Activated CD4-positive, CD25-positive, alpha-beta regulatory T cell (primary cell): ENCODE measurements at places on chromosomes 11 and 22.

DNA sequence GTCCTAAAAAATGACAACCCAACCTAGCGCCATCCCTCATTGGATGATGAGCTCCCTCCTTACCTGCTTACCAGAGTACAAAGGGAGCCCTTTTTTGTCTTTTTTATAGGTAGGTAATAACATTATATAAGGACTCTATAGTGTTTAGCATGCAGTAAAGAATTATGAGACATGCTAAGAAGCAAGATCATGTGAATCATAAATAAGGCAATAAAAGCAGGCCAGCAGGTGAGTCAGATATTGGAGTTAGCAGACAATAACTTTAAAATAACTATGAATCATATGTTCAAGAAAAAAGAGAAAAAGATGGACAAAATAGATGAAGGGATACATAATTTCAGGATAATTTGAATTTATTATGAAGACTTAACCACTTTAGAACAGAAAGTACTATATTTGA is 81.5 kb downstream of the GRK3 start:
- DNase-seq = no peak

GRCh38 chr22:44031158-44031952 is 7.3 kb downstream of the PARVB start:
- DNase-seq = no peak

DNA sequence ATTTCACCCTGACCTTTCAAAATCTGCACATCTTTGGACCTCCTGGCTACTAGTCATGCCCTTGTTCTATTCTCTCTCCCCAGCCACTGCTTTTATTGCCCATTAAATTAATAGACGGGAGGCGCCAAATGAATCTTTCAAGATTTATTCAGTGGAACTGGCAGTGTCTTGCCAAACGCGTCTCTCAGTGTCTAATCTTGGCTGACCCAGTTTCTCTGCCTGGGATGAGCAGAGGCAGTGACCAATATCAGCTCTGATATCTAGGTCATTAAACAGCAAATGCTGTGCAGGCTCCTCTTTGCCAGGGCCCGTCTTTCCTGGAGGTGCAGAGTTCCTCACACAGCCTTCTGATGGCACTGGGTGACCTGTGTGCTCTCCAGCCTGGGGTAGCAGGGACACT is 74.0 kb downstream of the TRAF6 start:
- DNase-seq = no peak

- no peak for DNase-seq
Observed at GRCh38 chr22:28331695-28332094, 347.9 kb downstream of the TTC28 start.

- DNase-seq = no peak
Observed at GRCh38 chr22:29369460-29369859, 18.9 kb downstream of the AP1B1 start.

- no peak for DNase-seq
Observed at GRCh38 chr22:43446916-43447315, 35.1 kb downstream of the MPPED1 start.

DNA sequence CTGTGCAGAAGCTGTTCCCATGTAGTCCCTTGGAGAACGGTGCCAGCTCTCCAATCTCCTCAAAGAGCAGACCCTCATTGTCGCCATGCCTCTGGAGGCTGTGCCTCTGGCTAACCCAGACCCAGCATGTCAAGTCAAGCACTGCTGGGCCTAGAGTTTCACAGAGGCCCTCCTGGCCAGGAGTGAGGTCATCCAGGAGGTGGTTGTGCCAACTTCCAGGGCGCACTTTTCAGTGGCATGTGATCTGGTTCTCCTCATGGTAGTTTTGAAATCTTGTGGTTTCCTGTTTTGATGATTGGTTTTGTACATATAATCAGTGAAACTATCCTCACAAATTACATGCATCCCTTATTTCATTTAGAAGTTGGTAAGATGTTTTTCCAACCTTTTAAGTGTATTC is 78.9 kb downstream of the PPFIBP2 start:
- no peak for DNase-seq

- DNase-seq = no peak
Observed at GRCh38 chr11:32983506-32983905, 32.2 kb upstream of the DEPDC7 start.

DNA sequence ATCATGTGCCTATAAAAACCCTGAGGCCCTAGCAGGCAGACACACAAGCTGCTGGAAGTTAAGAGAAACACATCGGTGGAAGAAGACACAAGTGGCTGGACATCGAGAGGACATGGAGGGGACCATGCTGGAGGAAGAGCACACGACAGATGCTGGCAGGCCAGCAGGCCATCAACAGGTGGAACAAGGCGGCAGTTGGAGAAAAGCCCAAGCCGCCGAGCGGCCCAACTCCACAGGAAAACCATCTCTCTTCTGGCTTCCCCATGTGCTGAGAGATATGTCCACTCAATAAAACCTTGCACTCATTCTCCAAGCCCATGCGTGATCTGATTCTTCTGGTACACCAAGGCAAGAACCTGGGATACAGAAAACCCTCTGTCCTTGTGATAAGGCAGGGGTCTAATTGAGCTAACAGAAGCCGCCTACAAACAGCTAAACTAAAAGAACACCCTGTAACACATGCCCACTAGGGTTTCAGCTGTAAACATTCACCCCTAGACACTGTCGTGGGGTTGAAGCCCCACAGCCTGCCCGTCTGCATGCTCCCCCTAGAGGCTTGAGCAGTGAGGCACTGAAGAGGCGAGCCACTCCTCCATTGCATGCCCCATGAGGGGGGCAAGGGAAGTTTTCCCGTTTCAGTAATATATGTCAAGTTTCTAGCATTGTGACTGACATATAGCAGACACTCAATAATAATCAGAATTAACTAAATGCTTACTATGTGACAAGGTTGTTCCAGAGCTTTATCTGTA is 39.0 kb upstream of the MMP20 start:
- no peak for DNase-seq

GRCh38 chr11:119730789-119731386 is 1.9 kb upstream of the NECTIN1 start:
- DNase-seq = no peak

DNA sequence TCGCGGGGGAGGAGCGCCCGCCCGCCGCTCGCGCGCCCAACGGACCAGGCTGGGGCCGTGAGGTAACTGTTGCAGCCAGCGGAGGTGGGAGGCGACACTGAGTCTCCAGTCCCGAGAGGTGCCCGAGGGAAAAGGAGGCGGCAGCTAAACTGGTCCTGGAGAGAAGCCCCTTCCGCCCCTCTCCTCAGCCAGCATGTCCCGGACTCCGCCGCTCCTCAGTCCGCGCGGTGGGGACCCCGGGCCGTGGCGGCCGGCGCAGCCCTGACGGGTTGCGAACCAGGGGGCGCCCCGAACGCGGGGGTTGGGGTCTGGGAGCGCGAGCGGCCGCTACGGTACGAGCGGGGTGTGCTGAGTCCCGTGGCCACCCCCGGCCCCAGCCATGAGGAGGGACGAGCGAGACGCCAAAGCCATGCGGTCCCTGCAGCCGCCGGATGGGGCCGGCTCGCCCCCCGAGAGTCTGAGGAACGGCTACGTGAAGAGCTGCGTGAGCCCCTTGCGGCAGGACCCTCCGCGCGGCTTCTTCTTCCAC is at the start of gene PDE3B:
TSS of gene PDE3B (plus strand) at position 108 of the 529 bp plus-strand sequence. CDS start at position 380, 272 bp downstream.
- peak; percentile 48 for DNase-seq

DNA sequence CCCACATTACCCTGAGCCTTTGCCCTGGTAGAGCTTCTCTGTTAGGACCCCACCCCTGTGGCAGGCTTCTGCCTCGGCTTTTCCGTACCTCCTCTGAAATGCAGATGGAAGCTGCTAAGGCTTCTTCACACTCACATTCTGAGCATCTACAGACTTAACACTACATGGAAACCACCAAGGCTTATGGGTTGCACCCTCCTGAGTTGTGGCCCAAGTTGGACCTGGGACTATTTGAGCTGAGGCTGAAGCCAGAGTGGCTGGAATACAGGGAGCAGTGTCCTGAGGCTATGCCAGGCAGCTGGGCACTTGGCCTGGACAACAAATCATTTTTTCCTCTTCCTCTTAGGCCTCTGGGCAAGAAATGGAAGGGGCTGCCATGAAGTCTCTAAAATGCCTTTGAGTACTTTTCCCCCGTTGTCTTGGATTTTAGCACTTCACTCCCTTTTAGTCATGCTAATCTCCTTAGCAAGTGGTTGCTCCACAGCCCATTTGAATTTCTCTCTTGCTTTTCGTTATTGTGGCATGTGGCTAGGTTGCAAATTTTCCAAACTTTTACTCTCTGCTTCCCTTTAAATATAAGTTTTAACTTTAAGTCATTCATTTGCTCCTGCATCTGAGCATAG is 114.8 kb upstream of the FIBIN start:
- DNase-seq = no peak

DNA sequence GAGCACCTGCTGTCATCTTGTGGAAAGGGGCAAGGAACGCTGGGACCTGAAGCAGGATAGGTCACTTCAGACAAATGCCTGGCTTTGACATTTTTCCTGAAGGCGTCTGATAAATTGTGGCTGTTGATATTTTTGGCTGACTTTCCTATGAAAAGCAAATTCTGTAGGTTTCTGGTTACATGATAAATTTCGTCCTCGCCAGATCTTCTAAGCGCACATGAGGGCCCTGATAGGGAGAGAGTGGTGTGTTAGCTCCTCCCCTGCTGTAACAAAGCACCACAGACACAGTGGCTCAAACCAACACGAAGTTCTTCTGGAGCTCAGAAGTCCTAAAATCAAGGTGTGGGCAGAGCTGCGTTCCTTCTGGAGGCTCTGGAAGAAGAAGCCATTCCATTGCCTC is 19.6 kb downstream of the APOL4 start:
- no peak for DNase-seq

DNA sequence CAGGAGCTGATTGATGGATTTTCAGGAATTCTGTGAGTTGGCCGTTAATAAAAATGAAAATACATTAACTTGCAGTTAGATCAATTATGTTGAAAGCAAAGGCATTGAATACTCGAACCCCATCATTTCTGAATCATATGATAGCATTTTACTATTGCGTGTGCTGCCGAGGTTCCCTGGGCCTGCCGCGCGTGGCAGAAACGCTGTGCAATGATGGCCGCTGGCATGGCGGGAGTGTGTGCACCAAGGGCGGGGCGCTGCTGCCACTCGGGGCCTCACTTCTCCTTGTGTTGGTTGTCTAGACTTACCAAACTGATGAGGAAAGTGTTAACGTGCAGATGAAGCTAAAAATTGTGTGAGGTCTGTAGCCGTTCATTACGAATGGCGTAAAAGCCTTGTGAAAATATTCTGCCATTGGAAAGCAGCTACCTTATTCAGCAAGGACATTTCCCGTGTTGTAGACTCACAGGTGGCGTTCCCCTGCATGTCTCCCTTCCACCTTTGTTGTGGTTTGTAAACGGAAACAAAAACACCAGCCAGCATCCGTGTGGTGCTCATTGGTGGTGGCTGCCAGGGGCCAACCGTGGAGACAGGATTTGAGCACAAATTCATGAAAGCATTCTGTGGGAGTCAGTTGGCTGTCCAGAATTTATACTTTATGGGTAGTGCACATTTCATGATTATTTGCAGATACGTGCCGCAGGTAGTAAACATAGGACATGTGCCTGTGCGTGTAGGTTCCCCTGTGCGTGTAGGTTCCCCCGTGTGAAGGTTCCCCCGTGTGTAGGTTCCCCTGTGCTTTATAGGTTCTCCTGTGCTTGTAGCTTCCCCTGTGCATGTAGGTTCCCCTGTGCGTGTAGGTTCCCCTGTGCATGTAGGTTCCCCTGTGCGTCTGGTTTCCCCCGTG is 5.9 kb upstream of the GRAMD4 start:
- peak; percentile 24 for DNase-seq

- DNase-seq = no peak
Observed at GRCh38 chr11:111019871-111020670, 225.5 kb upstream of the POU2AF2 start.

DNA sequence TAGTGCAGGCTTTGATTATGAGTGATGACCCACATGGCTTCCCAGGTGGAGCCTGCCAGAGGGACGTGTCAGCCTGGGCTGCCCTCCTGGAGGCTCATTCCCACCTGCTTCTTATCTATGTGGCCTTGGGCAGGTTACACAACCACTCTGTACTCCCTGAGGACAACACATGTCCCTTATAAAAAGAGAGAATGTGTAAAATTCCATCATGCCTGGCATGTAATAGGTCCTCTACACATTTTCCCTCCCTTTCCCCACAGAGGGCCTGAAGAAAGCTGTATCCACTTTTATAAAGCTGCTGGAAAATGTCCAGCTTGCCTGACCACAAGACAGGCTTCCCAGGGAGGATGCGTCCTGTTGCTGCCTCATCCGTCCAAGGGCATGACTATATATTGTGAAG is 55.0 kb upstream of the VSTM5 start:
- no peak for DNase-seq

- no peak for DNase-seq
Observed at GRCh38 chr11:69744435-69744834, 30.7 kb downstream of the FGF4 start.

DNA sequence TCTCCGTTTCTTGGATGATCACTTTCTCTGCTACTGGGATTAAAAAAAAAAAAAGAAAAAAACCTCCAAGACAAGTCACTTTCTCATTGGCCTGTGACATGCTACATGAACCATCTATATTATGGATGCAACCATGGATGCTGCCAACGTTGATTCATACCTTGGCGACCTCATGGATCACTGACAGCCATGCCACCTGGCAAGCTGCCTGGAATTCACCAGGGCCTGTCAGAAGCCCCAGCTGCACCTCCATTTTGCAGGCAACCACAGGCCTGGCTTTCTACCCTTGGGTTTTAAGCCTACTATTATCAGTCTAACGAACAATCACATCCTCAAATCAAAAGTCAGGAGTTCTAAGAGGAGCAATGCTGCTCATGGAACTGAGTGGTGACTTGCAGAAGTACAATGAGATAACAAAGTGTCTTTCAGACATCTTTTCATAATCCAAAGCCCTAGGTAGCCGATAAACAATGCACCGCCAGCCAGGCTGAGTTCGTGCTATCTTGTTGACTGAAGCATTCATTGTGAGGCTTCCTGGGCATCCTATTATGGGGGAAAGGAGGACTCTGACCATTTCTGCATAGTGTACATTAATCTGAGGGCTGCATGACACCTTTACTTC is 48.0 kb upstream of the CADM1 start:
- no peak for DNase-seq

DNA sequence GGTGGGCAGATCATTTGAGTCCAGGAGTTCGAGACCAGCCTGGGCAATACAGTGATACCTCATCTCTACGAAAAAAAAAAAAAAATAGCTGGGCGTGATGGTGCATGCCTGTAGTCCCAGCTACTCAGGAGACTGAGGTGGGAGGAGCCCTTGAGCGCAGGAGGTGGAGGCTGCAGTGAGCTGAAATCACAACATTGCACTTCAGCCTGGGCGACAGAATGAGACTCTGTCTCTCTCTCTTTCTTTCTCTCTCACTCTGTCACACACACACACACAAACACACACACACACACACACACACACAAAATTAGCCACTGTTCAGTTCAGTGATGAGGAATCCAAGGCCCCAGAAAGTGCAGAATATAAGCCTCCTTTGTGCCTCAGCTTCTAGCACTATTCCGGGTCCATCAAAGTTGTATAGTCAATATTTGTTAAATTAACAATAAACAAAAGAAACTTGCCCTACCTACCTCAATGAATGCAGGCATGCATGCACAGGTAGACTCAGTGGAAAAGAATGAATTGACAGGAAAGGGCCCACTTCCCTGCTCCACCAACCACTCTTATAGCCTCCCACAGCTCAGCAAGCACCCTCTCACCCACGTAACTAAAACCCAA is 3.9 kb upstream of the SMIM35 start:
- no peak for DNase-seq
